ENCODE measurements at places on chromosomes 5 and 9. TPM values are rescaled to one million over a fixed set of nuclear protein-coding genes. Genes with fewer than 3 reads are reported as not detected.

- no peak for DNase-seq
Observed at GRCh38 chr5:176675676-176676360, 28.5 kb downstream of the TSPAN17 start.

GRCh38 chr5:159631001-159631400 is 285.3 kb upstream of the ADRA1B start:
- no peak for DNase-seq

DNA sequence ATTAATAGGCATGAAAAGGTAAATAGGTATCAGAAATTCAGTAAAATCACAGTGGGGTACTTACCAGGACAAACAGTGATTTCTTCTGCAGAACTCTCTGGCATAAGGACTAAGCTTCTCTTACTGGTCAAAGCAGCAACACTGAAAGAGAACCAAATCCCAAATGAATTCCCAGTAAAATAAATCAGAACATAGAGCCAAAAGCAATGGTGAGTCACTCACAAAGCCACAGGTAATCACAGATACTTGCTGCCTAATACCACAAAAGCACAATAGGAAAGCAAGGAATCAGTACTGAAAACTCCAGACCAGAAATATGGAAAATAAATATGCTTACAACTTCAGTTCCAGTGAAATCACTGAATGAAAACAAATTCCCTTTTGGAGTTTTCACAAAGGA is 50.7 kb downstream of the UIMC1 start:
- DNase-seq = no peak

C9orf50 gene
- polyA plus RNA-seq = not detected

ALDOB gene
- not detected for polyA plus RNA-seq

IRF1 gene
- 6.2 TPM for polyA plus RNA-seq

Measured in keratinocyte (primary cell).